Ovary (tissue), 10 donors: ENCODE measurements at places on chromosomes 11 and 22. TPM values are rescaled to one million over a fixed set of nuclear protein-coding genes. Genes with fewer than 3 reads are reported as not detected.

Gene KRTAP5-9
- total RNA-seq, result not detected

DNA sequence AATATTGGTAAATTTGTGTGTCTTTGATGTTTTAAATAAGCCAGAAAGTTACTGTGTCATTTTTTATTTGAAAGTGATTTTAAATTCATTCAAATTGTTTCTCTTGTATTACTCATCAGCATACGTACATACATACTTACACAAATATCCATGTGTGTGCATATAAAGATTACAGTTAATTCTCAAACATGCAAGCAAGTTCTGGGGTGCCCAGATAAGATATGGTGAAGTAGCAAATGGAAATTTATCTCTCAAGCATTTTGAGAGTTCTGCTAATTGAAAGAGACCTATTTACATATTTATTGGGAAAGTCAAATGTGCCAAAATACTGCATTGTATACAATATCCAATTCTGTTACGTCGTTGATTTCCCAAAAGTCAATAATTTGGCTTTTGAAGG, 1024.0 kb upstream of the CNTN5 start:
- no peak for DNase-seq

Gene GAL
- total RNA-seq, result not detected

DNA sequence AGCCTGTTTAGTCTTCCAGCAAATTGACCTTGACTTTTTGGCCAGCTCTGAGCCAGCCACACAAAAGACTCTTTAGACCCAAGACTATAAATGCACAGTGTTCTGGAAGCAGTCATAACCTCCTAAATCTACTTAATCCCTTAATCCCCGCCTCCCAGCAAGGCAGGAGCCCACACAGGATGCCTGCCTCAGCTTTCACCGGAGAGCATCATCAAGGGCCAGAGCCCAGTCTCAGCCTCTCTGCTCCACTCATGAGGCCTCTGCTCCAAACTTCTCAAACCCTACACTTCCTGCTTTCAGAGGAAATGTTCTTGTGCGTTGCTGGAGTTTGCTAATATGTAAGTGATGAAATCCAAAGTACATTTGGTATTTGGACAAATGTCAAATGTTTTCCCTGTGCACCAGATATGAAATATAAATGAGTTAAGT, 57.9 kb upstream of the FSHB start:
- peak; percentile 34 for DNase-seq

GRCh38 chr11:134047586-134047999, 21.3 kb upstream of the JAM3 start:
- DNase-seq, result peak; percentile 87
